ENCODE measurements at places on chromosomes 2 and 18.

- no peak for DNase-seq
Observed at GRCh38 chr2:121697108-121697631, 39.5 kb downstream of the NIFK start.

GRCh38 chr18:24762511-24762910, 302.1 kb downstream of the HRH4 start:
- no peak for DNase-seq

GRCh38 chr2:7962161-7962560, 719.7 kb upstream of the ID2 start:
- no peak for DNase-seq

DNA sequence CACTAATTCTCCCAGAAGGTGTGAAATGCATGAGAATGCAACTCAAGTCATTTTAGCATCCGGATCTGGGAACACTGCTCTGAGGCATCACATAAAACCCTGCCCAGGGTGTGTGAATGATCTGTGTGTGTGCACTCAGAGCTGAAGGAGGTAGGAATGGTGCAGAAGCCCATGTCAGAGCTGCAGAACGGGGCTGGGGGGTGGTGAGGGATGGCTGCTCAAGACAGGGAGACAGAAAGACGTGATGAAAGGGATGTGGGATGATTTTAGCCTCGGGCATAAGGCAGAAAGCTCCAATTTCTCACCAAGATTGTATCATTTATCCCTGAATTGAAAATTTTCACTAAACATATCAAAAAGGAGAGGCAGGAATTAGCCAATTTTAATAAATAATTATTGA, 369.1 kb downstream of the EIPR1 start:
- no peak for DNase-seq

- DNase-seq, result no peak
Observed at GRCh38 chr18:51211552-51211951, 14.1 kb upstream of the MEX3C start.

DNA sequence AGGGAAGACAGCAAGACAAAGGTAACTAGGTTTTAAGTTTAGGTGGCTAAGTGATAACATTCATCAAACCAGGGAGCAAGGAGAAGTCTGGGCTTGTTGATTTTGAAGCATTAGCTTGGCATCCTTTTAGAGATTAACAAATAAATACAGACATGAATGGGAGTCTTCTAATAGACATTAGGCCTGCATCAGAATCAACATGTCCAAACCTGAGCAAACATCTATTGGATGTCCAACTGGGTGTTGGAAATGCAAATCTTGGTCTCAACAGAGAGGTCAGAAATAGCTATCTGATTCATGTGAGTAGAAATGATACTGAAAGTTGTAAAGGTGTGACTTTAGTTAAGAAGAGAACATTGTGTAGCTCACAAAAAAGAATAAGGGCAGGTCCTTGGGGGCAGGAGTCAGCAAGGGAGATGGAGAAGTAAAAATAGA, 85.5 kb upstream of the RND3 start:
- no peak for DNase-seq

DNA sequence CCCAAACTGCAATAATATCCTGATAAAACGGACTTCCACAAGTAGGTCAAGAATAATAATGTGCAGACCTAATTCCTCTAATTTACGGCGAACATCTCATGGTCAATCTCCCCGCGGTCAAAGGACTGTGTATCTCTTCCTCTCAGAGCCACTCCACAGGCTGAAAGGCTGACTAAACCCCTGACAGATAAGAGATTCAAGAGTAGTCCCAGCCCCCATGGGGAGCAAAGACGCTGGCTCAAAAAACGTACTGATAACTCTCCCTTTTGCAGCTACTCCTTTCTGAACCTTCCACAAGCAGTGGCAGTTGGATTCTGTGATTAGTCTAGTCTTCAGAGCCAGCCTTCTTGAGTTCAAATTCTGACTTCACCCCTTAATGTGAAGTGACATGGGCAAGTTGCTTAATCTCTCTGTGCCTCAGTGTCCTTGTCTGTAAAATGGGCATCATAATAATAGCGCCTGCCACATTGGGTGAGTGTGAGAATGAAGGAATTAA, 19.7 kb upstream of the IL18R1 start:
- DNase-seq, result no peak

- no peak for DNase-seq
Observed at GRCh38 chr18:13455471-13455870, 236.9 kb downstream of the LDLRAD4 start.

- DNase-seq, result no peak
Observed at GRCh38 chr18:55695091-55695490, 107.1 kb upstream of the TCF4 start.

Data from activated CD4-positive, CD25-positive, alpha-beta regulatory T cell (primary cell).